ENCODE measurements at places on chromosomes 13 and 19. TPM values are rescaled to one million over a fixed set of nuclear protein-coding genes. Genes with fewer than 3 reads are reported as not detected.

GRCh38 chr13:110010404-110011138 is 224.2 kb upstream of the IRS2 start:
- DNase-seq = peak; percentile 67

- DNase-seq = no peak
These were observed 26.6 kb downstream of the ATP11A start for GRCh38 chr13:112716461-112716820.

- DNase-seq = no peak
These were observed 81.6 kb upstream of the ARGLU1 start for GRCh38 chr13:106649495-106649894.

- DNase-seq = no peak
These were observed 33.9 kb upstream of the NPAS1 start for GRCh38 chr19:46985542-46986415.

DNA sequence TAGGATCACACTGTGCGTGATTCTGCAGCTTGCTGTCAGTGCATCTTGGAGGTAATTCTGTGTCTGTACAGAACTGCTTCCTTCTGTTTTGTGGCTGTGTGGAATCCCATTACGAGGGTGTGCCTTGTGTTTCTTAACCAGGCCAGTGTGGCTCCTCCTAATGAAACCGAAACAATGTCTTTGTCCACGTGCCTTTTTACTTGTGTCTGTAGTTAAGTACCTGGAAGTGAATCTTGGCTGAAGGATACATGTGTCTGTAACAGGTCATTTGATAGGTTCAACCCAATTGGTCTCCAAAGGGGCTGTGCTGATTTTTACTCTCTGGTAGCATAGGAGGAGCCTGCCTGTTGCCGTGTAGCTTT is 13.1 kb downstream of the NOP53 start:
- no peak for DNase-seq

GRCh38 chr19:4089400-4089908 is 22.8 kb upstream of the ZBTB7A start:
- no peak for DNase-seq

GRCh38 chr13:26485786-26486185 is 71.7 kb upstream of the WASF3 start:
- DNase-seq = no peak

- peak; percentile 1 for DNase-seq
These were observed 290.0 kb downstream of the MZT1 start for GRCh38 chr13:72437458-72437857.

DNA sequence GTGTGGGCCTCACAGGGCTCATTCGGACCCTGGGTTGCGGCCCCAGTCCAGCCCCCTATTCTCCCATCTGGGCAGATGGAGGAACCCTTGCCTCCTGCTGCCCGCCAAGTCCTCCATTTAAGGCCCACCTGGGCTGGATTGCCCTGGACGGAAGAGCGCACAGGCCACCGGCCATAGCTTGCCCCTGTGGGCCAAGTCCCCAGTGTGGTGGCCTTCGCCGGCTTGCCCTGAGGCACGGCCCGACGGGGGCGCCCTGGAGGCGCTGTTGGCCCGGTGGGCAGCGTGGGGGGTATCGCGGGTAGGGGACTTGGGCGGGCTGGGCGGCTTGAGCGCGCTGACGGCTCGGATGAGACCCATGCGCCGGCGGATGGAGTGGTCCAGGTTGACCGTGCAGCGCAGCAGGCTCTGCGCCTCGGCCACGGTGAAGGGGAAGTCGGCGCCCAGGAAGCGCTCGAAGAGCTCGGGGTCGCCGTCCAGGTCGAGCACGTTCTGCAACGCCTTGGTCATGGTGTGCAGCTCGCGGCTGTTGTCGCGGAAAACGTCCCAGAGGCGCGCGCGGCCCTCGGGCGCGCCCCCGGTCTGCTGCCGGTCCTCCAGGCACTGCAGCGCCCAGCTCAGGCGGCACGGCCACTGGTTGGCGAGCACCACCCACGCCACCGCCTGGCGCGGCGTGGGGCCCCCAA is 8.8 kb downstream of the NKPD1 start:
- DNase-seq = no peak

DNA sequence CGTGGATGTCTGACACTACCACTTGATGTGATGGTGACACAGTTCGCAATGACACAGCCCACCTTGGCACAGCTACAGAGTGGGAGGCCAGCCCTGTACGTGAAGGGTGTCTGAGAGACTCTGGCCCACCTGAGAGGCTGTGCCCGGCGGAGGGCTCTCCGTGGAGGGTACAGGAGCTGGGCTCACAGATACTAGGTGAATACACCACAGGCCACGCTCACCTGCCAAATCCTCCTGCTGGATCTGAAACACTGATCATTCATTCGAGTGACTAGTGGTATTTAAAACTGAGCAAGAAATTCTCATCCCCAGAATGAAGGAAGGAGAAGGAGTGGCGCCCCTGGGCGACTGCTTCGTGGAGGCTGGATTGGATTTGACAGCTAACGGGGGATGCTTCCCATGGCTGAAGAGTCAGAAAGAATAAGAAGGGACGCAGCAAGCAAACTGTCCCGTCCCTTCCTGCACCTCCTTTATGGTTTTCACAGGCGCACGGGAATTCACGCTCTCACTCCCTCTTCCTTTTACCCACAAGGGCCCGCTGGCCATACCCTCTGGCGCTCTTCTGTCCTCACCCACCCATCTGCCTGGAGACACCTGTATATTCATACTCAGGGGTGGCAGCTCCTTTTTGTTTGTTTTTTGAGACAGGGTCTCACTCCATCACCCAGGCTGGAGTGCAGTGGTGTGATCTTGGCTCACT is 25.0 kb downstream of the CEBPG start:
- no peak for DNase-seq

- peak; percentile 67 for DNase-seq
These were observed 102.5 kb downstream of the GADD45B start for GRCh38 chr19:2578391-2578890.

DNA sequence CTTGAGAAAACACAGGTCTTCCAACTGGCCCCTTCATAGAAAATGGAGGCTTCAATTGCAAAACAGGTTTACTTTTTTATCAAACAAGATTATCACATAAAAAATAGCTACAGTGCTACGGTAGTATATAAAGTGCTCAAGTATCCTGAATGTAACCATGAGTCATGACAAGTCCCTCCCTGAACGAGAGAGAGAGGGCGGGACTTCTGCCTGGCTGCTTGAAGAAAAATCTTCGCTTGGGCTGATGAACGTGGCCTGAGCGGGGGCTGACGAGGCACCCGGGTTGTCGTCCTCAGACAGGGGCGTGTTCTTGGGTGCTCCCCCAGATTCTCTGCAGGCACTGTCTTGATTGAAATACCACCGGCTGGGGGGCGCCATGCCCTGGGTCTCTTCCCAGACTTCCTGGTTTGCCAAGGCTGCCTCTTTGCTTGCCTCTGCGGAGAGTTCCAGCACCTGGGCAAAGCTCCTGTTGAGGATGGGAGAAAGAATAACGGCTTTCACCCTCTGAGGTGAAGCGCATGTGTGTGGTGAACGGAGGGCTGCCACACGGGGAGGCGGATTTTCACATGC is 23.2 kb upstream of the CPAMD8 start:
- peak; percentile 51 for DNase-seq

- no peak for DNase-seq
These were observed 161.8 kb downstream of the DIAPH3 start for GRCh38 chr13:60001889-60002288.

- DNase-seq = no peak
These were observed 1222.2 kb upstream of the SPRY2 start for GRCh38 chr13:81563091-81563490.

DNA sequence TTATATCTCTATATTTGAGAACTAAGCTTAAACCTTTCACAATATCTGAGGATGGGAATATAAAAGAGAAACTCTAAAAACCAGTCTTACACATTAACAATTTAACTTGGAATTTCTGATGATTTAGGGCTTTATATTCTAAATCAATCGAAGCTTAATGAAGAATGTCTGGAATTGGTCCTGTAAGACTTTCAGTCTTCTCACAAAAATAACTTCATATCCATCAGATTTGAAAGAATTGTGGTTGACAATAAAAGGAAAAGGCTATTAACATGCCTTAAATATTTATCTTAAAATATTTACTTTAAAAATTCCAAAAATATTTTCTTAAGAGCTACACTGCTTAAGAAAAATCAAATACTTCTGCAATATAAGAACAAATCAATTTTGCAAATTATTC is 27.3 kb downstream of the MYCBP2 start:
- DNase-seq = no peak

DNA sequence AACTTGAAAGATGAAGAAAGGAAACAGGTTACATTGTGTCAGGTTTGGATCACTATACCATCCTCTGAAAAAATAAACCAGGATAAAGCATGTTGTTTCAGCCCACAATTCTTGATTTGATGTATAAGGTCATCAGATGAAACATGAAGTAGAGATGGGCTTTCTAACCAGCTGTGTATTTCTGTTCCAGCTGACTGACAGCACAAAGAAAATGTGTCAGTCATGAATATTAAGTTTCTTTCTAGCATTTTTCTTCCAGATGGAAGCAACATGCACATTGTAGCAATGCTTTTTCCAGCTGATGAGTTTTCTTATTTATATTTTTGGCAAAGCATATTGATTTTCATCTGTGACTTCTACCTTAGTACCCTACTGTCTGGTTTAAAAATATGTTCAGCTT is 199.6 kb downstream of the OXGR1 start:
- DNase-seq = no peak

Gene LRRC63
- total RNA-seq = under 0.01 TPM

Gene ZSCAN18
- 16.0 TPM for total RNA-seq

Gene ZFR2
- not detected for total RNA-seq

Gene ZBTB32
- not detected for total RNA-seq

Gene OVOL3
- total RNA-seq = not detected

Gene TRPM4
- 18.0 TPM for total RNA-seq

Gene PSG5
- 45.3 TPM for total RNA-seq

Gene EXOC3L2
- total RNA-seq = not detected

Gene CYP2A6
- total RNA-seq = not detected
